Kidney tubule cell (primary cell): ENCODE measurements at places on chromosomes 4 and X.

GRCh38 chrX:78455901-78456300, 128.5 kb upstream of the CYSLTR1 start:
- DNase-seq: peak; percentile 19

DNA sequence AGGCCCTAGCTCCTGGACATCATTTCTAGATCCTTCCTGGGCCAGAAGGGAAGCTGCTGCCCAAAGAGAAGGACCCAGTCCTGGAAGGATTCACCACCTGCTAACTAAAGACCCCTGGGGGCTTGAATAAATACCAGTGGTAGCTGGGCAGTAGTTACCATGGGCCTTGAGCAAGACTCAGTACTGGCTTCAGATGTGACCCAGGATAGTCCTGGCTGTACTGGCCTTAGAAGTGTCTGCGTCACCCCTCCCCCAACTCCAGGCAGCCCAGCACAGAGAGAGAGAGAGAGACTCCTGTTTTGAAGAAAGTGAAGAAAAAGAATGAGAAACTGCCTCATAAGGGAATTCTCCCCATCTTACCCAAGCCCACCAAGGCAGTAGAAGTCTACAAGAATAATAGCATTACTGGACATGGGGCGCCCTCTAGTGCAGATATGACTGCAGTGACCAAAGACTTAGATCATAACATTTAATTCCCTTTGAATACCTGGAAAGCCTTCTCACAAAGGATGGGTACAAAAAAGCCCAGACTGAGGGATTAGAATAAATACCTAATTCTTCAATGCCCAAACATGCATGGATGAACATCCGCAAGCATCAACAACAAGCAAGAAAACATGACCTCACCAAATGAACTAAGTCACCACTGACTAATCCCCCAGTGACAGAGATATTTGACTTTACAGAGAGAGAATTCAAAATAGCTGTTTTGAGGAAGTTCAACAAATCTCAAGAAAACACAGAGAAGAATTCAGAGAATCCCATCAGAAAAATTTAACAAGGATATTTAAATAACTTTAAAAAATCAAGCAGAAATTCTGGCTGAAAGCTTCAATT, 171.8 kb downstream of the HNRNPD start:
- peak; percentile 52 for DNase-seq

- no peak for DNase-seq
Observed at GRCh38 chr4:113977526-113977855, 2.0 kb downstream of the ARSJ start.

DNA sequence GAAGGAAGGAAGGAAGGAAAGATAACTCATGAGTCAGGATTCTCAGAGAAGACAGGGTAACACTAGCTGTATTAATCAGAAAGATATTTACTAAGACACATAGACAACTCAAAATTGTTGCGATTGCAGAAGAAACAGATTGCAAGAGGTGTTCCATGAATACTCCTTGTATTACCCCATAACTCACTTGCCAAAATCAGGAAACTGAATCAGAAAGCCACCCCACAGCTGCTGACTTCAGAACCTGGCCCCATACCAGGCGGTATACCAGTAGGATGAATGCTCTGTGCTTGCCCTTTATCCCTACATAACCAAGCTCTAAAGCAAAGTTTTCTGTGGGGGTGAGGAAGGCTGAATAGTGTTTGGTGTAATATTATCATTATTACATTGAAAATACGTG, 468.5 kb downstream of the IQCM start:
- DNase-seq: no peak

DNA sequence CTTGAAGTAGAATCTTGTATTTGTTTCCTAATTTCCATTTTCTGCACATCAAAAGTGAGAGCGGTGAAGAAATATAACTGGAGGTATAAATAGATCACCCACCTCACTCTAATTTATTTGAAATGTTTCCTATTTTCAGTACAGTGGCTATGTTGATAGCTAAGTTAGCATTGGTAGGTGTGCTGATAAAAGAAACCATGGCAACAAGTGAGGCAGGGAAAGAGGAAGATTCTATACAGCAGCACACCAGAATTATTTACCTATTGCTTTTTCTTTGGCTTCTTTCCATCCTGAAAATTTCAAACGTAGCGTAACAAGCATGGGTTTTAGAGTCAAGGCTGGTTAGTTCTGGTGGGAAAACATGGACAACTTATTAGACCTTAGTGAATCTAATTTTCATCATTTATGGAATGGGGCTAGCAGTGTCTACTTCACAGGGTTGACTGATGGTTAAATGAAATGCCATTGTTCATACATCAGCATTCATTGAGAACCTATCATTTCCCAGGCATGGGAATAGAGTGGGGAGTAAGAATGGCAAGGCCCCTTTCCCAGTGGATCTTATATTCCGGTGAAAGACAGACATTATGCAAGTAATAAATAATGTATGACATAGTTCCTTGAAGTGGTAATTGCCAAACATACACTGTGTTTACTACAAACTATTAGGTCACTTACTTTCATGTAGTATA, 30.6 kb upstream of the CTSO start:
- no peak for DNase-seq

GRCh38 chrX:129940721-129941120, 34.8 kb downstream of the UTP14A start:
- no peak for DNase-seq

GRCh38 chr4:119748853-119749252, 120.2 kb upstream of the PDE5A start:
- no peak for DNase-seq

DNA sequence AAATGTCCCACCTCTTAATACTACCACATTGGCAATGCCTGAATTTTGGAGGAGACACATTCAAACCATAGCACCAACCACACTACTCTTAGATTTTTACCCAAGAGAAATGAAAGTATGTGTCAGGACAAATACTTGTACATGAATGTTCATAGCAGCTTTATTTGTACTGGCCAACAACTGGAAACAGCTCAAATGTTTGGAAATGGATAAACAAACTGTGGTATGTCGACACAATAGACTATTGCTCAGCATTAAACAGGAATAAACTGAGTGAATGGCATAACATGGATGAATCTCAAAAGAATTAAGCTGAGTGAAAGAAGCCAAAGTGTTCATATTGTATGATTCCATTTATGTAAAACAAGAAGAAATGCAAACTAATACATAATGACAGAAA, 18.5 kb upstream of the EDA start:
- DNase-seq: no peak

DNA sequence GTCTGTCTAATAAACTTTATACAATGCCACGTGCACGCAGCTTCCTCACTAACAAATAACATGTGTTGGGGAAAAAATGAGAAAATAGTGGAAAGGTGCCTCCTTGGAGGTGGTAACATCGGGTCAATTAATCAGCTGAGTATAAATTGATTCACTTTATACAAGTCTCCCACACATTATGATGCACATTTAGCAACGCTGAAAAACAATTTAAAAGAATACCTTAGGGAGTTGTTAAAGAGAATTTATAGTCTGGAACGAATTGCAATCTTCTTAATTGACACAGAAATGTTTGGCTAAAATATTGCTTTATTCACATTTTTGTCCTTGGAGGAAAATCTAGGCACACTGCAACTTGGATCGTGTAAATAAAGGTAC, 84.2 kb downstream of the HPRT1 start:
- no peak for DNase-seq

DNA sequence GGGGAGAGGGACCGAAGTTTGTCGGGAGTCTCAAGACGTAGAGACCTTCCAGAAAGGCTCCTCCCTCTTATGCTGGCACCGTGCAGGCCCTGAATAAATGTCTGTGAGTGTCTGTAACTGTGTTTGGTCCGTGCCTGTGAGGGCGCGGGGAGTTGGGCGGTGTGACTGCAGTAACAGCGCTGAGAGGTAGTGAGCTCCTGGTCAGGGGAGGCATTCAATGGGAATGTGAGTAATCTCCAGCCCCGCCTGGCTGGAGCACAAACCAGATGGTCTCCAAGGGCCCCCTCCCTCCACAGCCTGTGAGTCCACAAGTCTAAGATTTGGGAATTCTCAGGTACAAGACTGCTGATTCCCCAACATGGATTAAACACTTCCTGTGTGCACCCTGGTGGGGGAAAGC, 100.0 kb downstream of the HMX1 start:
- no peak for DNase-seq

GRCh38 chrX:13414006-13414647, 94.3 kb upstream of the ATXN3L start:
- DNase-seq: no peak

DNA sequence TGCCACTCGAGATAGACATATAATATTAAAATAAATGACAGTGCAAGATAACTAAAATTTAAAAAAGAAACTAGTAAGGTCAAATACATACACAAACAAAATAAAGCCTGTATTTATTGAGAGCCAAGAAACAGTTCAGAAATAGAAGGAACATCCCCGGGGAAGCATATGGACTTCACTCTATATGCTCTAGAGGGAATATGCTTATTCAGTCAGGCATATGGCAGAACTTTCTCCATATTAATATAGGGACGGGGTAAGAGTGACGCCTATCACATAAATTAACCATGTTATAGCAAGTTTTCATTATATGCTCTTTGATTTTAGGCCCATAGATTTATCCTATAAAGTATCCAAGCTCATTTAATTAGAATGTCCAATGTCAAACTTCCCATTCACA, 56.7 kb upstream of the EFHC2 start:
- no peak for DNase-seq

GRCh38 chr4:52910115-52910514, 48.0 kb downstream of the RASL11B start:
- DNase-seq: peak; percentile 34

DNA sequence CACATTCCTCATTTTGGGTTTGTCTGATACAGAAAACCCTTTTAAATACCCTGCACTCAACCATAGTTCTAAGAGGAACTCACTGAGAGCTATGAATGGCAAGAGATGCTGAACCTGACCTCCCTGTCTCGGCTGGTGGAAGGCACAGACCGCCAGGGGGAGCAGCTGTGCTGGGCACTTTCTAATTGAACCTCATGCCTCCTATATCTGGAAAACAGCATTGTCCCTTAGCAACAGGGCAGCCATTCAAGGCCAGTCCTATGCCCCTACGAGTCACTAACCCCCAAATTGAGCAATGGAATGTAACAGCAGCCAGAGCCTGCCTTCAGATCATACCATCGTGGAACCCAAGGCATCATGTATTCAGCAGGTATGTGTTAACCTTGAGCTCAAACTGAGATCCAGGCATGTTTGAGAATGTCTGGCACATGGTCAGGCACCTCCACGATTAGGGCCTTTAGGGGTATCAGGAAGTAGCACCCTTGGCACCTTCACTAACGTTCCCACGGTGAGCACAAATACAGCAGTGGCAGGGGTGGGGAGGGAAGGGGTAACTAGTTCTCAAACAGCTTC, 5.1 kb downstream of the USP27X start:
- DNase-seq: peak; percentile 66

DNA sequence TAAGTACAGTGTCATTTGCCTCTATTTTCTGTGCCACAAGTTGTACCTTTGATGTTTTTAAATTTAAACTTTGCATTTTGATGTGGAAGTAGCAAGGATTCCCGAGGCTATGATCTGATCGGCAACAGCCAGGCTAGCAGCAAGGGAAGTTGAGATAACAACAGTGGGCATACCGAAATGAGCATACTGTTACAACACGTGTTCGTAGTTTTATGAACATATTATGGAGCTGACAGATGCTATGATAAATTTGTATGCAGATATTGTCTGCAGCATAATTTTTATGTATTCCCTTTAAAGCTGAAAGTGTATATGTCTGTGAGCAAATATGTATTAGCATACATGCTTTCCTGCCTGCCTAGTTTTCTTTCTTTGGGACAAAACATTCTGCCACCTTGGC, 306.1 kb downstream of the PCDH7 start:
- no peak for DNase-seq

- DNase-seq: no peak
Observed at GRCh38 chr4:7487502-7487901, 52.8 kb upstream of the PSAPL1 start.

DNA sequence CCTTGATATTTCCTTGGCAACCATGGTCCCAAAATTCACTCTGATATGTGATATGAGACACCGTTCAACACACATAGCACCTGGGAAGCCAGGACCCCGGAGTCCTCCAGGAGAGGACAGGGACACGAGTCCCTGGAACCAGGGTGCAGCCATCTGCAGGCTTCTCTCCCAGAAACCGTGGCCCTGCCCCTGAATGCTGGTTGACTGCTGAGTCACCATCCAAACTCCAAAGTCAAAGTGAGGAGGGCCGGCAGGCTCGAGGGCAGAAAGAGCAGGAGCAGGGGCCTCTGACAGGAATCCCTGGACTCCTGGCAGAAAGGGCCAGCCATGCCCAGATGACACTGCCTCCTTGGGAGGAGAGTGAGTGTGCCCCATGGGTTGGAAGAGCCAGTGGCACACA, 6.9 kb upstream of the PNMA6A start:
- DNase-seq: peak; percentile 1

DNA sequence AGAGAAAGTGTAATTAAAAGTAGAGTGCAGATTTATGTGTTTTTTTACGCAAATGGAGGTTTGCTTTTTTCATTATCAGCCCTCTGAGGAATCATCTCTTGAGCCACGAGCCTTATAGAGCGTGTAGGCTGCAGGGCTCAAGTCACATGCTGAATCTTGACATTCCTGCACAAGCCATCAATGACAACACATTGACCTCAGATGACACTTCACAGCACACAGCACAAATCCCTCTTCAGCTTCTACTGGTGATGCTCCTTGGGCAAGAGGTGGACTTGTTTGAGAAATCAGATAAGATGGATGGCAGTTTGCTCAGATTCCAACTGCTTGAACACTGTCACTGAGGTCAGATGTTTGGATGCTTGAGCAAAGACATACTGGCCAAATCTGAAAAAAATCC, 250.6 kb downstream of the SNCA start:
- no peak for DNase-seq

DNA sequence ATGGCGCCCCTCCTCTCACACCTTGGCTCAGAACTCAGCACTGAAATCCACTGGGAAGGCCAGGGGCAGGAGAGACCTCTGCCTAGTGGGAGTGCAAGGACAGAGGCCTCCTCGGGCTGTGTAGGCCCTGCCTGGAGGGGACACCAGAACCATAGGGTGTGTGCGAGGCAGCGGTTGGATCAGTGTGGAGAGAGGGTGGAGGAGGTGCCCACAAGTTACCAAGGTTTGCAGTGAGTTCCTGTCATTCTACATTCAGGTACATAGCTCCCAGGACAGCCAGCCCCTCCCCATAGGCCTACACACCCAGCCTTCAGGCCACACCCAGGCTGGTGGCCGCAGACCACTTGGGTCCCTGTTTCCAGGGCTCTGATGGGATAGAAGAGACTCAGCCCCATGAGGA, 19.2 kb upstream of the SPON2 start:
- no peak for DNase-seq
